ENCODE measurements at places on chromosomes 5 and 9.

DNA sequence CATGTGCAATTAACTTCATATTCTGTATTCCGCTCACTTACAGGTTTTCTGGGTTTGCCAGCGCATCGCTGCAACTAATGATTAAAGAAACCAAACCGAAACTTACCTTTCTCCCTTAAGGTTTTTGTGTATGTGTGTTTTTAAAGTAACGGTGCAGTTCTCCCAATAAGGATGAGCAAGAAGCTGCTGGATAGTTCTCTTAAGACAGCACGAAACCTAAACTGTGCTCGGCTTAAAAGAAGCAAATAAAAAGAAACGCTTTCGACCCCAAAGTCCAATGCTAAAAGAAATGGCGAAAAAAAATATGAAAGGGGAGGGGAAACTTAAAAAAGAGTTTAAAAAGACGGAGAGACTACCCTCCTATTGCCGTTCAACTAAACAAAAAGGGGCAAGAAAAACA is 340 bp downstream of the ELAVL2 start:
- no peak for DNase-seq

DNA sequence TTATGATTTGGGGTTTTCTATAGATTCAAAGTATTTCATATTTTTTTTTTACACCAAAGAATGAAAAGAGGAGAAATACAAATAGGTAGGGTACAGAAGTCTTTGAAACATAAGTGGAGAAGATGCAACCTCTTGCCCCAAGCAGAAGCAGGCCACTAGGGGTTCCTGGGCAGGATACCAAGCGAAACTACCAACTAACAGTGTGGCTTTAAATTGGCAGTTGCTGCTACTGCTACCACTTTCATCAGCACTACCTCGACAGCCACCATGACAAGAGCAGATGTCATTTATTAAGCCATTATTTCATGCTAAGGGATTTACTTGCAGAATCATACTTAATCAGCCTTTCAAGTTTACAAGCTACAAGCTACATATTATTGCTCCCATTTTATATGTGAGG is 288.1 kb downstream of the NR3C1 start:
- no peak for DNase-seq

- DNase-seq = no peak
These were observed 182.2 kb upstream of the ANKRD55 start for GRCh38 chr5:56415356-56415765.

- no peak for DNase-seq
These were observed 1.6 kb upstream of the GADD45G start for GRCh38 chr9:89602978-89603766.

GRCh38 chr5:136364307-136364706 is 1.0 kb downstream of the TRPC7 start:
- no peak for DNase-seq

DNA sequence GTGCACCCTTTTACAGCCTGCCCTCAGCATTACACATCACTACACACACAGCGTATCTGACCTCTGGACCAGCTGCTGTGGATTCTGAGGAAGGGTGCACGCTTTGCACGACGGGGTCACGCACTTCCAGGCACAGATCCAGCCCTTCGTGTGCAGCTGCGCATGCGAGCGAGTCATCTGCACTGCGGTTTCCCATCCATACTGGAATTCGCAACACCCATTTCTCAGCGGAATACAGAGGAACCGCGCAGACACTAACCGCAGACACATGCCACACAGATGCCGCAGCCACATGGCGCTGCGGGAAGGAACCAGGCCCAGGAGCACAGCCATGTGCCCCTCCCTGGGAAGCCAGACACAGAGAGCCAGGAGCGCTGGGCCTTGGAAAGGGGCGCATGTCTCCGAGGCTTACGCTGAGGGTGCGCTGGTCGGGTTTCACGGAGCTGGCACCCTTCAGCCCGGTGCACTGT is 43.5 kb downstream of the PNPLA7 start:
- peak; percentile 65 for DNase-seq

GRCh38 chr5:145101246-145101645 is 733.9 kb downstream of the PRELID2 start:
- DNase-seq = no peak

DNA sequence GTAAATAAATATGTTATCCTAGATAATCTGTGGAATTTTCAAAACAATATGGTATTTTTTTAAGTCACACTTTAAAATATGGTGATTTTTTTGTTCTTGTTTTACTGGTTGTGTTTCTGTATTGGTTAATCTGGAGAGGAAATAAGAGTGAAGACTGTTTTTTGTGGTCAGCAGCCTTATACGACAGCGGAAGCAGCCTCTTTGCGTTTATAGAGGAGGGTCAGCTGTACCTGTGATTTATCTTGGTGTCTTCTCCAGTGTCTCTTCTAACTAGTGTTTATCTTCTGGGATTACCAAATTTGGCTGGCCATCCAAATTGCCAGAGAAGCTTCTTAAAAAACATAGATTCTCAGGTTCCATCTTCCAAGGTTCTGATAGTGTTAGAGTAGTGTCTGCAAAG is 58.7 kb downstream of the ICE1 start:
- no peak for DNase-seq

DNA sequence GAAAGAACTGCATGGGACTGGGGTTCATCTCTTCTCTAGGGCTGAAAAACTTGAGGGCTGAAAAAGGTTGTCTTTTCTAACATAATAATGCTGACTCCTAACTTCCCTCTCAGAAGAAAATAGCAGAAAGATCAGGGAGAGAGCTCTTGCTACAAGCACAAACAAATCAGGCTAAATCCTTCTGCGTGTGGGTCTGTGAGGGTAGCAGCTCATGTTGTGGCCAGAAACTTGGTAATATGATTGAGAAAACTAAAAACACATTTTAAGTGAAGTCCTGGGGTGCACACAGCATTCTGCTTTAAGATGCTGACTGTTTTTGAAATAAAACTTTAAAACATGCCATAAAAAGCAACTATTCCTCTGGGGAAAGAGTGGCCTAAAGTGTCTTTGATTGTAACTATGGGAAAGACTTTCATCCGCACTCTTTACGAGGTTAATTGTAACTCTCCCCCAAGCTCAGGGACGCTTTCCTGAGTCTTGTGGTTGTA is 56.7 kb downstream of the SAXO1 start:
- no peak for DNase-seq

GRCh38 chr9:6640268-6641051 is 5.1 kb downstream of the GLDC start:
- no peak for DNase-seq

DNA sequence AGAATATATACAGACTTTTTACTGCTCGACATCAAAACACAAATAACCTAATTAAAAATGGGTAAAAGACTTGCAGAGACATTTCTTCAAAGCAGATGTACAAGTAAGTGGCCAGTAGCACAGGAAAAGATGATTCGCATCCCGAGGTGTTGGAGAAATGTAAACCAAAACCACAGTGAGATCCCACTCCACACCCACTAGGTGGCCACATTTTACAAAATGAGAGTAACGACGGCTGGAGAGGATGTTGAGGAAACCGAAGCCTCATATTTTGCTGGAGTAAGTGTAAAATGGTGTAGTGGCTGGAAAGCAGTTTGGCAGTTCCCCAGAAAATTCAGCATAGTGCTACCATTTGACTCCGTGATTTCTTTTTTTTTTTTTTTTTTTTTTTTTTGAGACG is 21.3 kb upstream of the GBGT1 start:
- DNase-seq = peak; percentile 38

GRCh38 chr5:122615146-122615545 is 159.7 kb upstream of the SNX2 start:
- DNase-seq = no peak

DNA sequence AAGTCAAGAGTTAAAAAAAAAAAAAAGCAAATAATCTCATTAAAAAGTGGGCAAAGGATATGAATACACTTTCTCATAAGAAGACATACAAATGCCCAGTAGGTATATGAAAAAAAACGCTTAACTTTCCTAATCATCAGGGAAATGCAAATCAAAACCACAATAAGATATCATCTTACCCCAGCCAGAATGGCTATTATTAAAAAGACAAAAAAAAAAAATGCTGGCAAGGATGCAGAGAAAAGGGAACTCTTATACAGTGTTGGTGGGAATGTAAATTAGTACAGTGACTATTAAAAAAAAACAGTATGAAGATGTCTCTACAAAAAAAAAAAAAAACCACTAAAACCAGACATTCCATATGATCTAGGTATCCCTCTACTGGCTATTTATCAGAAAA is 79.4 kb downstream of the LPAR1 start:
- DNase-seq = no peak

DNA sequence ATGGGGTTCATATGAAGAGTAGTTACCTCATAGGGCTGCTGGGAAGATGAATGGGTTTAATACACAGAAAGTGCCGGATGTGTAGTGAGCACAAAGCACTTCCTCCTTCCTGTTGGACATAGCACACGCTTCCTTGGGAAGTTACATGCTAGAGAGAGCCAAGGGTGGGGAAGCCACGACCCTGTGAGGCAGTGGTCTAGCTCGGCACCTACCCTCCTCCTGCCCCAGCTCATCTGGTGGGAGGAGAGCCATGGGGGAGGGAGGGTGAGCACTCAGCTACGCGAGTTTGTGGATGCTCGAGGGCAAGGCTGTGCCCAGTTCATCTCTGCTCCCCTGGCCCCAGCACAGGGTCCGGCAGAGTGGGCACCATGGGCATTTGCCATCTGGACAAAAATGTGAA is 43.6 kb upstream of the NEK6 start:
- no peak for DNase-seq

- DNase-seq = no peak
These were observed 4.5 kb upstream of the PALM2AKAP2 start for GRCh38 chr9:109775516-109775915.

DNA sequence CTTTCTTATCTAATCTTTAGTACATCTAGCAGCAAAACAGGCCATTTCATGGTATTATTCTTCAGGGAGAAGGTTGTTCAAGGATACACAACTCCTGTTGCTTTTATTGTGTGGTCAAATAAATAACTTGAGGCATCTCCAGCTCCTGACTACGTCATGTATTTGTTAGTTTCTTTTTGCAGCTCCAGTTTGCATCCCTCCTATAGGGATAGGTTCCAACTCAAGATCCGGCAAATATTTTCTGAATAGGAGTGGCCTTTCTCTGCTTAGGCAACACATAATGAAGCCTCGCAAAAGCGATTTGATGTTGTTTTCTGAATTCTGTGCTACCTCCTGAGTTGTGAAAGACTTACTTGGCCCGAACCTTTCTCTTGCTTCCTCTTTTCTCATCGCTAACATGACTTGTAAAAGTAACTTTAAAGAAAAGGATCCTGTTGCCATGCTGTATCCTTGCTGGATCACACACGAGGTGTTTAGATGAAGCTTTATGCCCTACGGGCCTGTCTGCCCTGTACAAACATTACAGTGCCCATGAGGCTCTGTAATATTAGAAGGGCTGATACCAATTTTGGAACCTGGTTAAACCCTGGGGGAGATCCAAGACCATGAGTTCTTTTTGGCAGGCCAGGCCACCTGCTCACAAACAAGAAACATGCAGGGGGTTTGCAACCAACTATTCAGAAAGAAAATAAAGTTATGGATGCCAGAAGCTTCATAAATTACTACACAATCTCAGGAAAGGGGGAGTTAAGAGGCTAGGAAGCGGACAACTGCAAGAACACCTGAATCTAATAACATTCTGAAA is 149.8 kb upstream of the FGF10 start:
- no peak for DNase-seq

- DNase-seq = no peak
These were observed 120.7 kb upstream of the PAPPA start for GRCh38 chr9:116032683-116033440.

DNA sequence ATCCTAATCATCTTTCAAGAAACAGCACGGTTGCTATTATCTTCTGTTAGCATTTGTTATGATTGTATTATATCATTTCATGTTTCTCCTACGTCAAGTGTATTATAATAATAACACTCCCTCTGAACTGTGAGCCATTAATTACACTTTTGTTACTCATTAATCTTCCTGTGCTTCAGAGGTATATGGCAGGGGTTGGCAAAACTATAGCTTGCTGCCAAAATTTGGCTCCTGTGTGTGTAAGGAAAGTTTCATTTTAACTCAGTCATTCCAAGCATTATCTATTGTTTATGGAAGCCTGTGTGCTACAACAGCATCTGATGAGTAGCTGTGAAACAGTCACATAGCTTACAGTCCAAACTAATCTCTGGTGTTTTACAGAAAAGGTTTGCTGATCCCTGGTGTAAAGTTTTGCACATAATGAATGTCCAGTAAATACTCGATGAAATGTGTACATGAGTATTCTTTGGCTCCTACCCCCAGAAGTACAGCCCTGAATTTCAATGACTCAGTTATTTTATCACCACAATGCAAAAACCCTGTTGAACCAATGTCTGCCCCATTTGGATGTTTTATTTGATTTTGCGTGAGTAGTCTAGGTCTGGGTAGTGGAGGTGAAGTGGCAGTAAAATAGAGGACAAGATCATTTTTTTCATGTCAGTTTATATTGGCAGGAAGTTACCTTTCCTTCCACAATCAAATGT is 648.2 kb downstream of the MAT2B start:
- no peak for DNase-seq

DNA sequence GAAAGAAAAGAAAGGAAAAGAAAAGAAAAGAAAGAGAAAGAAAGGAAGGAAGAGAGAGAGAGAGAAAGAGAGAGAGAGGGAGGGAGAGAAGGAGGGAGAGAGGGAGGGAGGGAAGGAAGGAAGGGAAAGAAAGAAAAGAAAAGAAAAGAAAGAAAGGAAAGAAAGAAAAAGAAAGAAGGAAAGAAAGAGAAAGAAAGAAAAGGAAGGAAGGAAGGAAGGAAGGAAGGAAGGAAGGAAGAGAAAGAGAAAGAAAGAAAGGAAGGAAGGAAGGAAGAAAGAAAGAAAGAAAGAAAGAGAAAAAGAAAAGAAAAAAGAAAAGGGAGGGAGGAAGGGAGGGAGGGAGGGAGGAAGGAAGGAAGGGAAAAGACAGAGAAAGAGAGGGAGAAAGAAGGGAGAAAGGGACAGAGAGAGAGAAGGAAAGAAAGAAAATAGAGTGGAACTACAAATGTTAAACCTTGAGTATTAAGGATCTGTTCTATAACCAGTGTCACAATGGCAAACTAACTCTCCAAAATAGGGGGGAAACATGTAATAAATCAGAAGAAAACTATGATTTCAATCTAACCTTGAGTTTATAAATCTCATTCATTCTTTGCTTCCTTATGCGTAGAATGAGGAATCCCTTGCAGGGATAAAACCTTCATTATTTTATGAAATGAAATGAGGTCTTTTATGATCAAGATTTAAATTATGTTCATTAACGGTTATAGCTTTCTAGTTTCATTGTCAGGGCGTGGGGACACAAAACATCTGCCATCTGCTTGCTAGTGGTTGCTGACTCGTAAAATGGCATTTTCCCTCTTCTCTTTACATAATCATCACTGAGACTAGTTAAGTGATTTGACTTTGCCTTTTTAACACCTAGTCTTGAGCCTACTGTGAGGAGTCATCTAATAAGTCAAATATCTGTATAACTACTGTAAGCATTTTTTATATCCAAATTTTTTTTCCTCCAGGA is 40.7 kb upstream of the RAD23B start:
- DNase-seq = no peak

DNA sequence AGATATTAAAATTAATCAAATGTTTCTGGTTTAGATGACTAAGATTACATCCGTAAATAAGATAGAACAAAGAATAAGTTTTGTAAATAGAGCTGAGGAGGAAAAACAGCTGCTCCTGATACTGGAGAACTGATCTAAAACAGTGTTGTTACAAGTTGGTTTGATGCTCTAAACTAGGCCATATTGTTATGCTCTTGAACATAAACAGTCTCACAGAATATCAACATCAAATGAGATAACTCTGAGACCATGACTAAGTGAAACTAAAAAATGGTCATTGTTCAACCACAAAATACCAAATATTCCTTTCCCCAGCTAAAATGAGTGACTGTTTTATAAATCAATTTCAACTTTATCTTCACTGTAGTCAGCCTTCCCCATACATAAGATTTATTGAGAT is 16.5 kb upstream of the SRFBP1 start:
- no peak for DNase-seq

GRCh38 chr5:91074615-91075014 is 308.5 kb downstream of the ARRDC3 start:
- DNase-seq = no peak
